Progenitor cell of endocrine pancreas (in vitro differentiated cells): ENCODE measurements at places on chromosomes 1 and 21.

DNA sequence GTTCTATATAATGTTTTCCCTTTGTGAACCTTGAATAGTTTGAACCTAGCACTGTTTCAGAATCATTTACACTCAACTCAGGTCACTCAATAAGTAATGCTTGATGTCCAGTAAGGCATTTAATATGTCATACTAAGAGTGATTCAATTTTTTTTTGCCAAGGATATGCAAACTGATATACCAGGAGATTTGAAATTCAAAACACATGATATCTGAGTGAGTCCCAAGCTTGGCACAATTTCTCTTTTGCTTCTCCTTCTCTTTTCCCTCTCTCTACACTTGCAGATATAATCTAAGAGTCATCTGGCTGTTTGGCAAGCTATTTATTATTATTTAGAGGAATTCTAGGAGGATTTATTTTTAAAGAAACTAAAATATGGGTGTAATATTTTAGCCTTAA, 61.6 kb upstream of the SPAG17 start:
- DNase-seq: no peak

DNA sequence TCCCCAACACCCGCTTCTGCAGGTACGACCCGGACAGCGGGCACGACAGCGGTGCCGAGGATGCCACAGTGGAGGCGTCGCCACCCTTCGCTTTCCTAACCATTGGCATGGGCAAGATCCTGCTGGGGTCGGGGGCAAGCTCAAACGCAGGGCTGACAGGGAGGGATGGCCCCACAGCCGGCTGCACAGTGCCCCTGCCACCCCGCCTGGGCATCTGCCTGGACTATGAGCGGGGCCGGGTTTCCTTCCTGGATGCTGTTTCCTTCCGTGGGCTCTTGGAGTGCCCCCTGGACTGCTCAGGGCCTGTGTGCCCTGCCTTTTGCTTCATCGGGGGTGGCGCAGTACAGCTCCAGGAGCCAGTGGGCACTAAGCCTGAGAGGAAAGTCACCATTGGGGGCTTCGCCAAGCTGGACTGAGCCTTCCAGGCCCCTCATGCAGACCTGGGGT, 10.1 kb downstream of the TRIM46 start:
- DNase-seq: no peak

DNA sequence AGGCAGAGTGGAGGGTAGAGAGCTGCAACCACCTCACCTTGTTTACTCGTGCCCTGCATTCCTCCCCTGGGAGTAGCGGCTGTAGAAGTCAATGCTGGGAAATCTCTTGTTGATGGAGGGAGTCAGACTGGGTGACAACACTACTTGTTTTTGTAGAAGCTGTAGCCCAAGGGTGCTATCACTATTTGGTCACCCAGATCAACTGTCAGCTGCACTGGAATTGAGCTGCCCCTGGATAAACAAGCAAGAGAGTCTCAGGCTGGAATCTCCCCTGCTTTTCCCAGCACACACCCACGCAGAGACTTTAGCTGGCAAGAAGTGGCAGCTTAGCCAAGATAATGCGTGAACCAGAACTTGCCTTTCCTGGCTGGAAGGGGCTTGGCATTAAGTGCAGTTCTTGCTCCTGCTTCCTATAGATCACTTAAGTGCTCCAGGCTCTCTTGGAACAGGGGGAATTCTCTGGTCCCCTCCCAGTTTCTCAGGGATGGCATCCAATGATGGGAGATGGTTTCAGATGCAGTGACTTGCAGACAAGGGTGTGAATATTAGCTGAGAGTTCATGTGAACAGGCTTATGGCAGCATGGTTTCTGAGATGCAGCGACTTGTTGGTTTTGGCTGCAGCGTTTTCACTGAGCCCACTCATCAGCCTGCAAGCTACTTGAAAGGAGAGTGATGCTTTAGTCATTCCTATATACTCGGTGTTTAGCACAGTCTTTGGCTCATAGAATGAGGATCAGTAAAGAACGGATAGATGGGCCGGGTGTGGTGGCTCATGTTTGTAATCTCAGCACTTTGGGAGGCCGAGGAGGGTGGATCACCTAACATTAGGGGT, 16.8 kb downstream of the ATP2B4 start:
- DNase-seq: no peak

GRCh38 chr1:10856176-10856683, 59.8 kb upstream of the CASZ1 start:
- no peak for DNase-seq

DNA sequence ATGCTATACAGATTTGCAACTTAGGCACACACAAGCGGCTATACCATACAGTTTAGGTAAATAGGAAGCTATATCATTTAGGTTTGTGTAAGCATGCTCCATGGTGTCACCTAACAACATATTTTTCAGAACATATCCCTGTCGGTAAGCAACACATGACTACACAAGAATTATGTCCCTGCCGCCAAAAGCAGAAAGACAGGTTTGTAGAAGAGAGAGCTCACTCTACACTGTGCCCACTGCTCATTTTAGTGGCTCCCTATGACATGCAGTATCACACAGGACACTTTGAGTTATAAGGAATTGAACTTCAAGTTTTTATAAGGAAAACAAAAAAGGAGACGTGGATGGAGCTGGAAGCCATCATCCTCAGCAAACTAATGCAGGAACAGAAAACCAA, 132.5 kb upstream of the KAZN start:
- DNase-seq: no peak

DNA sequence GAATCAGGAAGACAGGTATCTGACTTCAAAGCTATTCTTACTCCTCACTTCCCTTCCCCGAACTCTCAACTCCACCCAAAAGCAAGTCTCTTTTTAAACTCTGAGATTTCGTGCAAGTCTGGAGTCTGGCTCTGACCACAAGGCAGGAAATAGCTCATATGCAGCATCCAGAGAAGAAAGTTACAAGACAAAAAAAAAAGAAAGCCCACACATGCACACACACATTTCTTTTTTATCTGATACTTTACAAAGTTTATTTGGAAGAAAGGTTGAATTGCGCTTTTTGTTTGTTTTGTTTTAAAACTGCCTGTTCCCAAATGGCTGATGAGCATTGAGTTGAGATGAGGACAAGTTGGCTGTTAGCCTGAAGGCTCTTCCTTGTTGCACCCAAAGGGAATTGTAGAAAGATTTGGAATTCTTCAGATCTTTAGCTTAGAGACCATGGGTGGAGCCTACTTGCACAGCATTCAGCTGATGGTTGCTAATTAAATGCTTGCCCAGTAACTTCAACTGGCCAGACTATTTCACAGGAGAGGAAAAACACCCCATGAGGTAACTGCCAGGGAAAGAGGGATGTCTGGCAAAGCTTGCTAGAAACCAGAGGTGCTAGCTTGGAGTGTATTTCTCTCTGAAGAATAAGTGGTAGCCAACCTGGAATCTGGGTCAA, 490.3 kb downstream of the TTLL7 start:
- no peak for DNase-seq

- DNase-seq: no peak
Observed at GRCh38 chr1:85884372-85885035, 176.3 kb upstream of the ZNHIT6 start.

GRCh38 chr1:4165686-4166300, 265.7 kb upstream of the C1orf174 start:
- no peak for DNase-seq

DNA sequence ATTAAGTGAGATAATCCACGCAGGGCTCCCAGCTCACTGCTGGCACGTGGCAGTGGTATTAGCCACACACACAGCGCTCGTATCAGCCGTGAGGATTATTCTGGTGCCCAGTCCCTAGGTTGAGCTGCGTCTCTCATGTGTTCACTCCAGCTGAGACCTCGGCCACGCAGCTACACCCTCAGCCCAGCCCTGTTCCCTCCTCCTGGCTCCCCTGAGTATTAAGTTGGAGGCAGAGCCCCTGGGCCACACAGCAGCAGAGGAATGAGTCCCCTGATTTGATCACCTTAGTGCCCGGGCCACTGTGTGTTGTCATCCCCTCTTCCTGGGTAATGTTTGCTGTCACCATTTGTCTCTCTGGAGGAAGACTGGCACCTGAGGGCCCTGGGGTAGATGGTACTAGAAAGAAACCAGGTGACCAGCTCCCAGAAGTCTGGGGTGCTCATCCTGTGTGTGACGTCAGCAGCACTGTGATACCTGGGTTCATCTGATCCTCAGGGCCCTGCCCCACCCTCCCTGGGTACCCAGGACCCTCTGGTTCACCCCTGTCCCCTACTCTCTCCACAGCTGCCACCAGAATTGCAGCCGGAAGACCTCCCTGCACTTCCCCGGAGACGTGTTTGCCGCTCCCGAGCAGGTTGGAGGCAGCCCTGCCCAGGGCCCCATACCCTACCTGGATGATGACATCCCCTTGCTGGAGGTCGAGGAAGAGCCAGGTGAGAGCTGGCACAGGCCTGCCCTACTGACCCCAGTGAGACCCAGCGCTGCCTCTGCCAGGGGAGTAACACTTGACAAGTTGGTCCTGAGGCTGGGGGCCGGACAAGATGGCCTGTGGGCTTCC, 40.1 kb downstream of the DISP3 start:
- DNase-seq: no peak

GRCh38 chr1:36094621-36095061, 5.9 kb downstream of the ADPRS start:
- no peak for DNase-seq

- no peak for DNase-seq
Observed at GRCh38 chr21:44052071-44052829, 40.1 kb downstream of the TRAPPC10 start.

GRCh38 chr1:168628807-168629206, 52.4 kb downstream of the XCL1 start:
- DNase-seq: no peak

- no peak for DNase-seq
Observed at GRCh38 chr1:50970931-50971582, 1.0 kb downstream of the CDKN2C start.

DNA sequence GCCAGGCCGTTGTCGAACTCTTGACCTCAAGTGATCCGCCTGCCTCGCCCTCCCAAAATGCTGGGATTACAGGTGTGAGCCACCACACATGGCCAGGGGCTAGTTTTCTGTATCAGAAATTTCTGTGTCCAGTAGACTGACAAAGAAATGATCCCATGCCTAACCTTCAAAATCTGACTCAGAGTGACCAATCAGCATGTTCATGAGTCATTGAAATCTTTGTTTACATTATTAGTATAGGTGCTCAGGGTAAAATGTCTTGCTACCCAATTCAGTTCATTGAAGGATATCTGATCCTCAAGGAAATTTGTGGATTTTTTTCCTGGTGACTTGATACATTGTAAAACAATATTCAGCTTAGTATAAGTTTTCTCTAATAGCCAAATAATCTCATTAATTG, 11.0 kb upstream of the LDLRAD2 start:
- no peak for DNase-seq

DNA sequence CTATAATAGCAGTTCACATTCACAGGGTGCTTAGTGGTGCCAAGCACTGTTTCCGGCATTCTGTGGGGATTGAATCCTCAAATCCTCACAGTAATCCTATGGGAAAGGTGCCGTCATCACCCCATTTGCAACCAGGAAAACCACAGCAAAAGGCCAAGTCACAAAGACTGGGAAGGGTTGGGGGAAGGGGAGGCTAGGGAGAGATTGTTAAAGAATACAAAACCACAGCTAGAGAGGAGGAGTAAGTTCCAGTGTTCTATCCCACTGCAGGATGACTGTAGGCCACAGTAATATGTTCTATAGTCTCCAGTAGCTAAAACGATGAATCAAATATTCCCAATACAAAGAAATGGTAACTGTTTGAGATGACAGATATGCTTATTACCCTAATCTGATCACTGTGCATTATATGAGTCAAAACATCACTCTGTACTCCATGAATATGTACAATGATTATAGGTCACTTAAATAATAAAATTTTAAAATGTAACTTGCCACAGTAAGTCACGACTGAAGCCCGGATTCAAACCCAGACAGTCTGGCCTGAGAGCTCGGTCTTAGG, 256.8 kb downstream of the TOMM20 start:
- no peak for DNase-seq

DNA sequence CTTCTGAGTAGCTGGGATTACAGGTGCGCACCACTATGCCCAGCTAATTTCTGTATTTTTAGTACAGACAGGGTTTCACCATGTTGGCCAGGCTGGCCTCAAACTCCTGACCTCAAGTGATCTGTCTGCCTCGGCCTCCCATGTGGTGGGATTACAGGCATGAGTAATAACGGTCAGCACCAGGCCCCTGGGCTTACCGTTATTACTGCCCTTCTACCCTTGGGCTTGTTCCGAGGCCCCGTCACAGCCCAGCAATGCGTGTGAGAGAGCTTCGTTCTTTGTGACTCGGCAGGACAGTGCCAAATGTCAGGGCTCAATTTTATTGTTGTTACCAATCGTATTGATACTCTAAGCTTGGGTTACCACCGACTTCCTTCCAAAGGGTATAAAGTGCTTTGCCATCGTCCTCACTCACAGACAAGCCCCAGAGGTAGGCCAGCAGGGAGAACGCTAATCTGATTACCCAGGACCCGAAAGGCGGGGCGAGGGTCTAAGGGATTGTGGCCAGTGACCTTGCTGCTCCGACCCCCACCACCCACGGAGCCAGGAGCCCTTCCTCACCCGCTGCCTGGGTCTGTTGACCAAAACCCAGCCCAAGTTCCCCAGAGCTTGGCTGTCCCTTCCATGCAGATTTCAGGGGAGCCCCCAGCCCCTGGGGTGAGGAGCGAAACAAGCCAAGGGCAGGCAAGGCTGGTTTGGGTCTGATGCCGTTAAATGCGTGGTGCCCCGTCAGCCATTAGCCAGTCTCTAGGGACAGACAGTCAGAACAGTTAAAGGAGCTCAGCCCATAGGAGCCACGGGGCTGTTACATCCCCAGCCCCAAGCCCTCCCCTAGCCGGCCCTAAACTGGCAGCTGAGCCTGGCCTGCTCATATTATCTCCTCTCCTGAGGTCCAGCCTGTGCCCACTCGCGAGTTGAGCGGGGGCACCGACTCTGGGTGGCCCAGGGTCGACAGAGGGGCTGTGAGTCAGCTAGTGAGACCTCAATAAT, 54.9 kb upstream of the CASZ1 start:
- no peak for DNase-seq

GRCh38 chr1:192530254-192530653, 45.3 kb upstream of the RGS1 start:
- DNase-seq: no peak

DNA sequence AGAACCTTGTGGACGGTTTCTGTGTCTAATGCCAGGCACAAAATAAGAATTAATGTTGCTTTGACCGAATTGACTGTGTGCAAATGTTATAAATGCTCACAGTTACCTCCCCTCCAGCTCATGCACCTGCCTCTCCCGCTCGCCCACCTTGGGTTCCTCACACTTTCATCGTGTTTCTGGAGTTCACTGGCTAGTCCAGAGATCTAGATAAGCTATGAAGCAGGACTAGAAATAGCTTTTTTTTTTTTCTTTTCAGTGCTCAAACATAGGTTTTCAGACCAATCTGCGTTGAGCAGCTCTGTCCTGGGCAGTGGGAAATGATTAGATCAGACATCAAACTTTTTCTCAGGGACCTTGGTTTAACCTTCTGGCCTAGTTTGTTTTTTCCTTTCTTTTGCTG, 11.1 kb downstream of the TENT5C start:
- no peak for DNase-seq
